CD4-positive, alpha-beta T cell treated with Interleukin-2 at 100 ng/mL for 4 hours (primary cell): ENCODE measurements at places on chromosomes 11 and 22.

DNA sequence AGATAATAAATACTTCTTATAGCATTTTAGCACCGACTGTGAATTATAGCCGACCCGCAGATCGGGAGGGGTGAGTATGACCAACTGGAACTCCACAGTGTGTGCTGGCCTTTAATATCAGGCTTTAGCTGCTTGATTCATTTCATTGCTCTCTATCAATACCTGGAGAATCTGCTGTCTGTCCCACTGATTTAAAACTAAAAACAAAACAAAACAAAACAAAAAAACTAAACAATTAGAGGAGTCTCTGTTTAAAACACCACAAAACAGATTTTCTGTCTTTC, 216.8 kb downstream of the FAT3 start:
- no peak for DNase-seq

DNA sequence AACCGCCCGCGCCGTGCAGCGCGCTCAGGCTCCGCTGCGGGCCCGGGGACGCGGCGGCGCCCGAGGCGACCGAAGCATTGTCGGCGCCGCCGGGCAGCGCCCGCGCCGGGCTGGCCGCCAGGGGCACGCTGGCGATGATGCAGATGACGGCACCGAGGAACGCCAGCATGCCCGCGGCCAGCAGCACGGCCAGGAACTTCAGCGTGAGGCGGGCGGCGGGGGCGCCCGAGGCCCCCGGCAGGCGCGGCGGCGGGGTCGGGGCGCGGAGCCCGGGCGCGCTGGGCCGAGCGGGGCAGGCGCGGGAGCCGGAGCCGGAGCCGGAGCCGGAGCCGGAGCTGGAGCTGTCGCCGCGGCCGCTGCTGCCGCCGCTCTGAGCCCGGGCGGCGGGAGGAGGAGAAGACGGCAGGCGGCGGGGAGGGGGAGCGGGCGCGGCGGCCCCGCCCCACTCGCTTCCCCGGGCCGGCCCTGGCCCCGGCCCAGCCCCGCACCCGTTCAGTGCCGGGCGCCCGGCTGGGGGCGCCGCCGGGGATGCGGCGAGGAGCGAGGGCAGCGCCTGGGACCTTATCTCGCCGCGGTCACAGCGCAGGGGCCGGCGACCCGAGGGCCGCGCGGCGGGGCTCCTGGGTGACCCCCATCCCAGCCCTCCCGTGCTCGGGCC, at the start of gene NPTXR:
Gene NPTXR (minus strand): TSS at position 372 of the 658 bp plus-strand sequence.
- peak; percentile 32 for DNase-seq

- no peak for DNase-seq
Observed at GRCh38 chr11:115709297-115709696, 205.1 kb upstream of the CADM1 start.

DNA sequence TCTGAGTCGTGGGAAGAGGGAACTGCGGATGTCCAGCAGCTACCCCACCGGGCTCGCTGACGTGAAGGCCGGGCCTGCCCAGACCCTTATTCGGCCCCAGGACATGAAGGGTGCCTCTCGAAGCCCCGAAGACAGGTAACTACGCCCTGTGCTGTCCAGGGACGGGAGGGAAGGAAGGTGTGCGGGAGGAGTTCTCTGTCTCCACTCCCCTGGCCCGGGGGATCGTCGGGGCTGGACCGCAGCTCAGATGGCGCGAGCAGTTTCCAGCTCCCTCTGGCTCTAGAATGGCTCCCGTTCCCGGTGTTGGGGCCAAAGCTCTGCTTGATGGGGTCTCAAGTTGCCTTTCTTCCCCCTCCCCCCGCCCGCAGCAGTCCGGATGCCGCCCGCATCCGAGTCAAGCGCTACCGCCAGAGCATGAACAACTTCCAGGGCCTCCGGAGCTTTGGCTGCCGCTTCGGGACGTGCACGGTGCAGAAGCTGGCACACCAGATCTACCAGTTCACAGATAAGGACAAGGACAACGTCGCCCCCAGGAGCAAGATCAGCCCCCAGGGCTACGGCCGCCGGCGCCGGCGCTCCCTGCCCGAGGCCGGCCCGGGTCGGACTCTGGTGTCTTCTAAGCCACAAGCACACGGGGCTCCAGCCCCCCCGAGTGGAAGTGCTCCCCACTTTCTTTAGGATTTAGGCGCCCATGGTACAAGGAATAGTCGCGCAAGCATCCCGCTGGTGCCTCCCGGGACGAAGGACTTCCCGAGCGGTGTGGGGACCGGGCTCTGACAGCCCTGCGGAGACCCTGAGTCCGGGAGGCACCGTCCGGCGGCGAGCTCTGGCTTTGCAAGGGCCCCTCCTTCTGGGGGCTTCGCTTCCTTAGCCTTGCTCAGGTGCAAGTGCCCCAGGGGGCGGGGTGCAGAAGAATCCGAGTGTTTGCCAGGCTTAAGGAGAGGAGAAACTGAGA, 1.4 kb downstream of the ADM start:
- no peak for DNase-seq

DNA sequence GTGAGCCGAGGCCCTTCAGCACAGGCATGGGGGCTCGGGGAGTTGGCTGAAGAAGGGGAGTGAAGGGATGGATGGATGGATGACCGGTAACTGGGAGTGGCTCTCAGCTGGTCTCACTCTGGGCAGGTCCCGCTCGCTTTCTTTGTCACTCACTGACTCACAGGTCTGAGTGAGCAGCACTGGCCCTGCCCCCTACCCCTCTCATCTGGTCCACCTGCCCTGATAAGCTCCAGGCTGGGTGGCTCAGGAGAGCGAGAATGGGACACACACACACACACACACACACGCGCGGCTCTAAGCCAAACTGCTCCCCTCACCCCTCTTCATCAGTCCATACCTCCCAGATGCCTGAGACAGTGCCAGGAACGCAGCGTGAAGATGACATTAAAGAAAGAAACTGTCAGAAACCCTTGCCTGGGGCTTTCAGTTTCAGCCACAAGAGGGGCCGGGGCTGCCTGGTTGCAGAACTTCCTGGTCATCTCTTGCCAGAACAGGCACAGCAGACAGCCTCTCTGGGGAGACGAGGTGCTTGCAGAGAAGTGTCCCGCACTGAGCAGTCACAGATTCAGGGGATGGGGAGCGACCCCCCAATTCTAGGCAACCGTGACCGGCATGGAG, 16.5 kb upstream of the SHISAL1 start:
- DNase-seq, result no peak

DNA sequence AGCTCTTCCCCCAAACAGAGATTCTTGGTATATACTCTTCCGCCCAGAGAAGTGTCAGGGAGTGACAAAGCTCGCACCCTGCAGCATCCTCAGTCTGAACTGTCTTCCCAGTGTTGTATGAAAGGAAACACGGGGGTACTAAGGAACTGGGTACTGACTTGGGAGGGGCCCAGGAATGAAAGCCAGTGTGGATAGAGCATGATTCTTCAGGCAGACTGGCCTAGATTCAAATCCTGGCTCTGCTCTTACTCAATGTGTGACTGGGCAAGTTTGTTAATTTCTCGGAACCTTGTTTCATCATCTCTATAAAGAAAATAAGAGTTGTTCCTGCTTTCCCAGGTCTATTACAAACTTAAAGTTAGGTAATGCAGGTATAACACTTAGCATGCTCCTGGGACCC, 266.0 kb upstream of the NARS2 start:
- DNase-seq, result no peak

DNA sequence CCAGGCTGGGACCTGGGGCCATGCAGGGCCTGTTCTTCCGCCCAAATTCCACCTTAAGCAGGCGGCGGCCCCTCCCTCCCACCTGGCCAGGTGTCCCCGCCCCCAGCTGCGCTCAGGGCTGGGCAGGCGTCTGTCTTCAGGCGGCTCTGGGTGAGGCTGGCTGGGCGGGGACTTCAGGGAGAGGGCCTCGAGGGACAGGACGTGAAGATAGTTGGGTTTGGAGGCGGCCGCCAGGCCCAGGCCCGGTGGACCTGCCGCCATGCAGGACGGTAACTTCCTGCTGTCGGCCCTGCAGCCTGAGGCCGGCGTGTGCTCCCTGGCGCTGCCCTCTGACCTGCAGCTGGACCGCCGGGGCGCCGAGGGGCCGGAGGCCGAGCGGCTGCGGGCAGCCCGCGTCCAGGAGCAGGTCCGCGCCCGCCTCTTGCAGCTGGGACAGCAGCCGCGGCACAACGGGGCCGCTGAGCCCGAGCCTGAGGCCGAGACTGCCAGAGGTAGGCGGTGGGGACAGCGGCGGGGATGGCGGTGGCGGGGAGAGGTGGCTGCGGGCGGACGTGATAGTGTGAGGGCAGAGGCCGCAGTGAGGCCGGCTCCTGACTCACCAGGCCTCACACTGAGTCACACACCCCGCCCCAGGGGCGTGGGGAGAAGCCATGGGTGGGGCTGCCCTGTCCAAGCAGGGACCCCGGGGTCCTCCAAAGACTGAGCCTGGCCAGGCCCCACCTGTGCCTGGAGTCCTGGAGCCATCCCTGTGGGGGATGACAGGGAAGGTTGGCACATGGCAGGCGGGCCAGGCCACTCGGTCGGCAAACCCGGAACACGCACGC, at the start of gene PKP3:
Gene PKP3 (plus strand): TSS at position 176 of the 824 bp plus-strand sequence. CDS start 84 bp downstream, at position 260.
- DNase-seq, result no peak

- DNase-seq, result no peak
Observed at GRCh38 chr11:105611572-105612441, 1.9 kb downstream of the GRIA4 start.

GRCh38 chr11:100629671-100630070, 57.4 kb upstream of the ARHGAP42 start:
- no peak for DNase-seq

GRCh38 chr22:42114721-42115120, 15.9 kb downstream of the CYP2D6 start:
- DNase-seq, result no peak

DNA sequence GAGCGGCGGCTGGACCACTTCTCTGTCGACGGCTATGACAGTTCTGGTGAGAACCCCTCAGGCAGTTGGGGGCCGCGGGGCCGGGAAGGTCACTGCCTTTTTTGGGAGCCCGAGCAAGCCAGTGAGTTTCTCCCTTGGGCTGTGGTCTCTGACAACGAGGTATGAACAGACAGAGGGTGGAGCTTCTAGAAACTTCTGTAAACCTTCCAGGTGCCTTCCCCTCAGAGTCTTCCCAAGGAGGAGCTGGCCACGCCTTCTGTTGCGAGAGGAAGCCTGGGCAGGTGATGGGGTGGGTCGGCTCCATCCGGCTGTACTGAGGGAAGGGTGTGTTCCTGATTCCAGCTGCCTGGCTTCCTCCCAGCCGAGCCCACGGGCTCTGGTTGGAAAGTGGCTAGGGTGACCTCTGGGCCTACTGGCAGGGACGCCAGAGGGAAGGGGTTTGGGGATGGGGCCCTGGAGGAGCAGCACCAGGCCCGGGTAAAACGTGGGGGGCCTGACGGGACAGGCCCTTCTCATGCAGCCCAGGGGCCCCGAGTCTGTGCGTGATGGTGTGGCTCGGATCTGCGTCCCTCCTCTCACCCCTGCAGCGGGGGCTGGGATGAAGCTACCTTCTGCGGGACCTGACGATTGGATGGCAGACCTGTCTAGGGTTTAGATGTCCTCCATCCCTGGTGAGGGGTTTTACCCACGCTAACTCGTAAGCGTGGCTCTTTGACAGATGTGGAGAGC, 110.8 kb downstream of the KCNQ1OT1 start:
- no peak for DNase-seq

DNA sequence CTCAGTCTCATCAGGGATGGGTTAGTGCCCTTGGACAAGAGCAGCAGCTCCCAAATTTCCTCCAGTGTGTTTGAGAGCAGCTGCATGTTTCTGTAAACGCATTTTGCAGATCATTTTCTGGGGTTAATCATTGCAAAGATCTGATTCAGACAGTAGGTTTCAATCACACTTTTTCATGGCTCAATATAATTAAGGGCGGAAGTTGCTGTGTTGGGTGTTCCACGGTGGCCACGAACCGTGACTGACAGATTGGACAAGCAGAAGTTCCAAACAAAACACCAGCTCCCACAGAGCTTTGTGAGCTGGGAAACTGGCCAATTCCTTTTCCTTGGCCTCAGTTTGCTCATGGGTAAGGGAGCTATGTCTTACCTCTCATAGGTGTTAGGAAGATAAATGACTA, 8.4 kb upstream of the RASSF10 start:
- no peak for DNase-seq

DNA sequence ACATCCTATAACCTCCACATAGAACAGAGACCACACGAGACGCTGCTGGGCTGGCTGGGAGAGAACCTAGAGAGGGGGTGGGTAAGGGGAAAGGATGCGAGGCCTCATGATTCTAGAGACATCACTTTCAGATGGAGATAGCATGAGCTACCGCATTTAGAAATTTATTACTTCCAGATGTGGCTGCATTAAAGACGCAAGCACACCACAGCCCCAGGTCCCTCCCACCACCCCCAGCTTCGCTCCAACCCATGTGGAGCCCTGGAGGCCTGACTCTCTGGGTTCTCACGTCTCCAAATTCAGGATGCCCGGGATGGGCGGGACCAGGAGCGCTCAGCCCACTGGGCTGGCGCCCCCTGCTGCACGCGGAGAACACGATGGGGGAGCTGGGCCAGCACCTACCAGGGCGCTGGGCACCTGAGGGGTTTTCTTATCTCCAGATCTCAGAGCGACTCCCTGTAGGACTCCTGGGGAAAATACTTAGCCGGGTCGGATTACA, 13.6 kb downstream of the MRPL21 start:
- no peak for DNase-seq

DNA sequence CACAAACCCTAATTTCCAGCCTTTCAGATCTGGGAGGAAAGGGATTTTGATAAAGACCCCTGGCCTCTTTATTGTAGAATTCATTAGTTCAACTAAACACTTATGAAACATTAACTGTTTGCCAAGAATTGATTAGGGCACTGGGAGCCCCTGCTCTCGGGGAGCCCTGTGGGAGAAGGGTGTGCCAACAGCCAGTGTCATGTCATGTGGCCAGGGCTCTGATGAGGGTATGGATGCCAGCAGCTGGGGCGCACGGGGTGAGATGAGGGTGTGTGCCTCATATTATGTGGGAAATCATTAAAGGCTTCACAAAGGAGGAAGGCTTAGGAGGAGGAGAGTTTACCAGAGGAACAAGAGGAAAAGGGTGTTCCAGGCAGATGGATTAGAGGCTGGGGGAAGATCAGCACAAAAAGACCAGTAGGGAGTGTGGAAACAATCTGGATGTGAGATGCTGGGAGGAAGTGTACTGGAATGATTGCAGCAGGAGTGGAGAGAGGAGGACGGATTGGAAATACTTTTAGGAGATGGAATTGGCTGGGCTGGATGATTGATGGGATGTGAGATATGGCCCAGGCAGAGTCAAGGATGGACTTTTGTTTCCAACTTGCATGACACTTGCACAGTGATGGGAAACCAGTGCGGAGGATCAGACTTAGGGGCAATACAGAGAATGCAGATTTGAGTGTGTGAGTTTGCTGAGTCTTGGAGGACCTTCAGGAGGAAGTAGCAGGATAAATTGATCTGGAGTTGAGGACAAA, 137.8 kb downstream of the CSNK2A3 start:
- DNase-seq, result no peak

DNA sequence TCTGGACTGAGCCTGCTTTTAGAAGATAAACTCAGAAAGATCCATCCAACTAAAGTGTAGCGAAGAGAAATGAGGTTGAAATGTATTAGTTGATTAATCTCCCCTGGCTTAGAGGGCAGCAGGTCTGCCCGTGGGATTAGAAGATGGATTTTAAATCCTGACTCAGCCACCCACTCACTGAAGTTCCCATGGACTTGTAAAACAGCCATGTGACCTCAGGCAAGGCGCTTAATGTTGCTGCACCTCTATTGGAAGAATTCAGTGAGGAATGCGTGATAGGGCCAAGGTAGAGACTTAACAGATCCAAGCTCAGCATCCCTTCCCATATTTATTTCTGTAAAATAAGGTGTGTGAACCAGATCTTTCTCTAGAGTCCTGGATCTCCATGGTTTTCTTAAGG, 45.1 kb upstream of the ELF5 start:
- DNase-seq, result no peak

- peak; percentile 87 for DNase-seq
Observed at GRCh38 chr11:44094260-44094868, 1.1 kb upstream of the EXT2 start.
